SK-MEL-5 (cell line): ENCODE measurements at places on chromosomes 1 and 21. TPM values are rescaled to one million over a fixed set of nuclear protein-coding genes. Genes with fewer than 3 reads are reported as not detected.

- DNase-seq: peak; percentile 94
Measured at GRCh38 chr1:36400825-36401601, 3.3 kb upstream of the LSM10 start.

The CELA3B gene
- not detected in 2 replicates for total RNA-seq

The KCNE2 gene
- total RNA-seq: not detected in 2 replicates

- DNase-seq: no peak
Measured at GRCh38 chr1:67130673-67131072, 4.1 kb downstream of the C1orf141 start.

- no peak for DNase-seq
Measured at GRCh38 chr1:161890574-161890973, 124.5 kb downstream of the ATF6 start.

- peak; percentile 42 for DNase-seq
Measured at GRCh38 chr1:68010090-68010489, 40.3 kb downstream of the DIRAS3 start.

DNA sequence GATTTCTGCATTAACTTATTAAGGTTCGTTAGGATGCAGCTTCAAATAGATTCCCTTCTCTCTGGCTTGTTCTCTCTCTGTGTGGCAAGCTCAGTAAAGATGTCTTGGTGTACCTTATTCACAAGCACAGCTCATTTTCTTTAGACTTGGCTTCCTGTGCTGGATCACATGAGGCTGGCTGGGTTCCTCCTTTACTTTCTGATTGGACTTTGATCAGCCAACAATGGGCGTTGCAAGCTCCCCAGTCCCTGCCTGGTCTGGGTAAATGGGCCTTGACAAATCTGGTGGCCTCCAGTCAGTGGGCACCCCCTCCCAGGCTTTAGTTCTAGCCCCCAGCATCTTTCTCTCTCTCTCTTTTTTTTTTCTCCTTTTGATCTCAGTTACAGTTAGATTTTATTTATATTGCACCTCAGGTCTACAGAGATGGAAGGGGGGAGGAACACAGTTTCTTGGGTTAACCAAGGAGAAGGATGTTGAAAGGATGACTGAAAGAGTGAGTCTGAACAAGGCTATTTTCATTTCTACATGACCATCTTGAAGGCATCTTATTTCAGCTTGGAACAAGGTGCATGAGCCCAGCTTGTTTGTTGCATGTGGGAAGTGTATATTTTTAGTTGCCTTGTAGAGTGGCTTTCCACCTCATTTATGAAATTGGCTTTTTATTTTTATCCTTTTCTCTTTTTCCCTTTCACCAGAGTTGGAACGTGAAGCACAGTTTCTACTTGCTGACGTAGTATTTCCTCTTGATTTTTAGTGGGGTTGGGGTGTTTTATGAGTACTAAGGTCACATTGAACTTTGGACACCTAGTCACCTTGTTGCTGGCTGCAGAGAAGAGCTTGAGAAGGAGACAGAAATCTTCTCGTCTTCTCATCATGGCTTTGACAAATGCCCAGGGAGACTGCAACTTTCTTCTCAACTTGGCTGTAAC is 77.1 kb downstream of the PBX1 start:
- no peak for DNase-seq

DNA sequence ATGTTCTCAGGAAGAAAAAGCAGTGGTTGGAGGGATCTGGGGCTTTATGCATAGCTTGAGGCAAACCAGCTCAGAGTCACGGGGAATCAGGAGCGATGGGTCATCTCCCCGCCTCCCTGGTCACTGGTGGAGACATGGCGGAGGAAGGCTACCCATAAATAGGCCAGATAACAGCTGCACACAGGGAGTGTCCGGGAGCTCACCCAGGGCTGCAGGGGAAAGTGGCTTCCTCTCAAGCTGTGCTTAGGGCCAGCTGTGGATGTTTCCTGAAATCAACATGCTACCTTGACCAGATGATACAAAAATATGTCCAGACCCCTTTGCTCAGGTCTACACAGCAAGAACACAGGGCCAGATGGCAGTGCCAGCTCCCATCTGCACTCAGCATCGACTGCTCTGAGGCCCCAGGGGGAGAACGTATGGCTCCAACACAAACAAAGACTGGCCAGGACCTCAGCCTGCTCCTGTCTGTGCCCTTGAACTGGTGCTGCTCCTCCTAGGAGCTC is 27.1 kb upstream of the RERE start:
- peak; percentile 49 for DNase-seq

GRCh38 chr1:116820369-116820768 is 66.1 kb downstream of the CD2 start:
- no peak for DNase-seq

GRCh38 chr1:179230251-179230650 is 774 bp upstream of the ABL2 start:
- no peak for DNase-seq

The FTCD gene
- 0.11 TPM in 1 of 2 replicates, not detected in the other for total RNA-seq

DNA sequence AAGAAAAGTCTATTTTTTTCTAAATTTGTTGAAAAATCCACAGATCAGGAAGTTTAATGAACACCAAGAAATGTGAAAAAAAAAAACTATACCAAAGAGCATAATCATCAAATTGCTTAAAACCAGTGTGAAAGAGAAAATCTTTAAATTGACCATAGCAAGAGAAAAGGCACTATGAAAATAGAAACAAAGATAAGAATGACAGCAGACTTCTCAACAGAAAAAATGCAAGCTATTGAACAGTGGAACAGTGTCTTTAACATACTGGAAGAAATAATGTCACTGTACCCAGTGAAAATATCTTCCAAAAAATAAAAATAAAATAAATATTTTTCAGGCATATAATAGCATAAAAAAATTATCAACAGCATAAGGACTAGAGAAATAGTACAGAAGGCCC is 243.0 kb upstream of the GJB5 start:
- no peak for DNase-seq

The FCRL2 gene
- 0.03 TPM in 1 of 2 replicates, not detected in the other for total RNA-seq

The CRYAA gene
- total RNA-seq: not detected in 2 replicates

The ARHGEF11 gene
- total RNA-seq: 37.9 and 40.9 TPM in 2 replicates

The LCE3D gene
- not detected in 2 replicates for total RNA-seq

DNA sequence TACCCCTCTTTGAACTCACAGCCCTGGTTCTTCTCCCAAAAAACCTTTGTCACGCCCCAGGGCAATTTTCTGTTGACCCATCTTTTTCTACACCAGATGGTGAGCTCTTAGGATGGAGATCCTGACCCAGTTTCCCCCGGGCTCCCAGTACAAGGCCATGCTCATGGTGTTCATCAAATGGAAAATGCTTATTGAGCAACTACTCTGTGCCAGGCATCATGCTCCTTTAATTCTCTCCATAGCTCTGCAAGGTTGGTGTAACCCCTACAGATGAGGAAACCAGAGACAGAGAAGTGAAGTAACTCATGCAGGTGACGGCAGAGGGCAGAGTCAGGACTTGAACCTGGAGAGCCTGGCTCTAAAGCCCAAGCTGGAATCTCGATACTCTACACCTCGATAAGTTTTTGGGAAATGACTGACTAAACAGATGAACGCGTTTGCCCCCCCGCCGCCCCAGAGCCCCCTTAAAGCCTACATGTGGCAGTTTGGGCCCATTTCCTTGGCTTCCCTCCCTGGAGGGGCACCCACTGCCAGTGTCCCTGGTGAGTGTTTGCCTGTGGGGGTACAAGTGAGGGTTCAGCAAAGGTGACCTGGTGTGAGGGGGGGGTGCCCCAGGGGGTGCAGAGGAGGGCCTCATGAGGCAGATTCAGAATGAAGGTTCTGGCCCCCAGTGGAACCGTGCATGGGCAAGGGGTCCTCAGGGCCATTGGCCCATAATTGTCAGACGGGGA is 30.2 kb upstream of the RUNX3 start:
- no peak for DNase-seq

The KRTAP12-2 gene
- not detected in 2 replicates for total RNA-seq

DNA sequence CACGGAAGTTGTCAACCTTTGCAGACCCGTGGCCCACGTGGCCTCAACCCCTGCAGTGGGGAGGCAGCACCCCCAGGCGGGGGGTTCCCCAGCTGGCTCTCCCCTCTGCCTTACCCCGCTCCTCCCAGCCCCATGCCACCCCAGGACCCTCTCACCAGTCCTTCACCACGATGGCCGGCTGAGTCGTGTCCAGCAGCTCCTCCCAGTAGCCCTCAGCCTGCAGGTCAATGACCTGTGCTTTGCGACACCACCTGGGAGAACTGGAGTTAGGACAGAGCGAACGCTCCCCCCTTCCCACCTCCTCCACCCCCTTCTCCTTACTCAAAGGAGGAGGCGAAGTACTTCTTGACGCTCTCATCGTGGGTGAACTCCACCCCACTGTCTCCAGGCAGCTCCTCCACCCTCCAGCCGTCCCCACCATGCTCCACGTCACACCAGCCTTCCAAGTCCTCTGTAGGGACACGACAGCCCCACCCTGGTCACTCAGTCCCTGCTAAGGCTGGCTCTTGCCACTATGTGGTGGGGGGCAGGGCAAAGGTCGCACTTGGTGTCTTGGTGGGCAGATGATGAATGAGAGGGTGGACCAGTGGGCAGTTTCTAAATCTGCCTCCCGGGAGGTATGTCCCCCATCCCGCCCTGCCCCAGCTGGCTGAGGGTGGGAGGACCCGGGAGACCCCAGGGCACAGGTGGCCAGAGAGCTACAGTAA is 4.5 kb downstream of the FBXO2 start:
- DNase-seq: no peak
